ENCODE measurements at places on chromosomes 6 and 20.

DNA sequence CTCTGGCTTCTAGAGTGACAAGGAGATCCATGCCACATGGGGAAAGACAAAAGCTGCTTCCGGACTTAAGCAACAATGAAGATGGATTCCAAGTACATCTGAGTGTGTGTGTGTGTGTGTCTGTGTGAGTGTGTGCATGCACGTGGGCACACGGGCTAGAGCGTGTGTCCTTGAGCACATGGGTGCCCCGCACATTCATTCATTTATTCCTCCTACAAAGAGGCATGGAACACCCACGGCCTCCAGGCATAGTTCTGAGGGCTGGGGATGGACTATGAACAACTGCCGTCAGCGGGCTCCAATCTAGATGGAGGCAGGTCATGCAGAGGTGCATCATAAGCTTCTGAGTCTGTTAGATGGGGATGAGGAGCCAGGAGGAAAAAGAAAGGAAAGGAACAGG lies 49.1 kb downstream of the GRM4 start:
- no peak for DNase-seq

GRCh38 chr6:57434944-57435343 lies 117.5 kb downstream of the PRIM2 start:
- no peak for DNase-seq

- no peak for DNase-seq
Observed at GRCh38 chr6:139327038-139327437, 35.2 kb upstream of the TXLNB start.

GRCh38 chr6:155040154-155040553 lies 45.0 kb downstream of the TIAM2 start:
- no peak for DNase-seq

DNA sequence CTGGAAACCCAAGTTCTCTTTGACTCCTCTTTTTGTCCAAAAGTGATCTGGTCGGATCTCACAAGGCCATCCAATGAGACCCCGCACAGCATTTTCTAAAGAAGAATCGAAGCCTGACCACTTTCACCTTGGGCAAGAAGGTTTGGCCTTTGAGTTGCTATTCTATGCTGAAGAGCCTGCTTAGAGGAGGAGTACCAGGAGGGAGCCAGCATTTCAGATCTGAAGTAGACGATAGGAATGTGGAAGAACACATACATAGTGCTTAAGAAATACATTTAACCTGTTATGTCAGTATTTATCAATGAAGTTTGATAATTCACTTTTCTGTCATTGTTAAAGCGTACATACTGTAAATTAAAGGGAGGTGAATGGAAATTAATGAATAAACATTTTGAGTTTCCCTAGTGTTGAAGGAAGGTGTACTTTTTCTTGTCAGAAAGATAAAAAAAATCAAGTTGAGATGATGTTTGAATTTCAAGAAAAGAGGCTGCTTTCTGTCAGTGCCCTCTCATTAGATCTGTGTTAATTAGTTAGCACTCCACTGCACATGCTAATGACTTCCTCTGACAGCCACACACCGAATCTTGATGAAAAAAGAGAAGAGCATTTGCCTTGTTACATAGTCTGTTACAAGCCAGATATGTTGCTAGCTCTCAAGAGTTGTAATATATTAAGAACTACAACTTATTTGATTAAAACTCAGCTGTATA lies 10.9 kb upstream of the TDRD6 start:
- no peak for DNase-seq

DNA sequence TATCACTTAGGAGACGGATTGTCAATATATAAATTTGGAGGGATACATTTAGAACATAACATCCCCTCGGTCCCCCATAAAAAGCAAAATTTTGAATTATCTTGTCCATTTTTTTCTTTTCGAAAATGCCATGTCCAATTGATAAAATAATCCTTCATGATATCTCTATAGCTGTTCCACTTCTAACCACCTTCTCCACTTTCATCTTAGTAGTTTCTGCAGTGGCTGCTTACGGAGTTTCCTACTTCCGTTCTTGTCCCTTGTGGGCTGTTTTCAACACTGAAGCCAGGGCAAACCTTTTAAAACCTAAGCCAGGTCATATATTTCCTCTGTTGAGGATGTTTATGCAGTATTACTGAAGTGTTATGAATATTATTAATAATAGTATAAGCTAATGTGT lies 37.9 kb downstream of the KCNQ5 start:
- DNase-seq = no peak

GRCh38 chr20:40710603-40711002 lies 21.6 kb upstream of the MAFB start:
- no peak for DNase-seq

GRCh38 chr6:35140639-35141006 lies 516 bp downstream of the TCP11 start:
- DNase-seq = no peak

- no peak for DNase-seq
Observed at GRCh38 chr6:161001421-161001820, 9.9 kb downstream of the MAP3K4 start.

GRCh38 chr20:15859061-15859460 lies 714.2 kb downstream of the KIF16B start:
- DNase-seq = no peak

DNA sequence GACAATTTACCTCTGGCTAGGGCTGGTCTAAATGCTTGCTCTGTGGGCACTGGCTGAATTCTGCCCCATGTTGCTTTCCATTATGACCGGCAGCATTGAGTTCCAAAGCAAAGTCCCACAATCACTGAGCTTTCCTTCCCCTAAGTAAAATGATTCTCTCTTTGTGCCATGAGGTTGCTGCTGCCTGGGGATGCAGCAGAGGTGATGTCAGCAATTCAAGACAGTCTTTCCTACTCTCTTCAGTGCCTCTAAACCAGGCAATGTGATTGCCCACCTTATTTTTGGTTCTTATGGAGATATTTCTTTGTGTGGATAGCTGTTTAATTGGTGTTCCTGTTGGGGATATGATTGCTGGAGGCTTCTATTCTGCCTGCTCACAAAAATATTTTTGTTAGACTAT lies 1043.9 kb upstream of the EPHA7 start:
- DNase-seq = no peak

- no peak for DNase-seq
Observed at GRCh38 chr6:116278481-116278829, 1.3 kb downstream of the TSPYL1 start.

DNA sequence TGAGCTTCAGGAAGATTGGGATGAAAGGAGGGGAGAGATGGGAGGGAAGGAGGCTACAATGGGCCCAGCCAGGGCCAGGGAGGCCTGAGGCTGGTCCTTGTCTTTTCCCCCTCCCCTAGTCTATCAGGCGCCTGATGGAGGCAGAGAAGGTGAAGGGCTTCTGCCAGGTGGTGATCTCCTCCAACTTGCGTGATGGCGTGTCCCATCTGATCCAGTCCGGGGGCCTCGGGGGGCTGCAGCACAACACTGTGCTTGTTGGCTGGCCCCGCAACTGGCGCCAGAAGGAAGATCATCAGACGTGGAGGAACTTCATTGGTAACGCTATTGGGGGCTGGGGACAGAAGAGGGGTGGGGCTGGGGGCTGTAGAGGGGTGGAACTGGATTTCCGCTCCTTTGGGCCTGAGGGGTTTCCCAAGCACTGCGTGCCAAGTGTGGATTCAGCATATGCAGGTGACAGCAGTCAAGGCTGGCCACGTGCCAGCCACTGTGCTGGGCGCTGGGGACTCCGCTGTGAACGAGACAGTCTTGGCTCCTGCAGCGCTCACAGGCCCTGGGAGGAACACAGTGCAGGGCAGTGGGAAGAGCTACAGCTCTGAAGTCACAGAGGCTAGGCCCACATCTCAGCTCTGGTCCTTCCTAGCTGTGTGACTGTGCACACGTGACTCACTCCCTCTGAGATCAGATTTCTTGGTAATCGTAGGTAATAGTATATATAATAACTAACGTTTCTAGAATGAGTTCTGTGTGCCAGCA lies 22.7 kb downstream of the SLC12A5 start:
- DNase-seq = no peak

DNA sequence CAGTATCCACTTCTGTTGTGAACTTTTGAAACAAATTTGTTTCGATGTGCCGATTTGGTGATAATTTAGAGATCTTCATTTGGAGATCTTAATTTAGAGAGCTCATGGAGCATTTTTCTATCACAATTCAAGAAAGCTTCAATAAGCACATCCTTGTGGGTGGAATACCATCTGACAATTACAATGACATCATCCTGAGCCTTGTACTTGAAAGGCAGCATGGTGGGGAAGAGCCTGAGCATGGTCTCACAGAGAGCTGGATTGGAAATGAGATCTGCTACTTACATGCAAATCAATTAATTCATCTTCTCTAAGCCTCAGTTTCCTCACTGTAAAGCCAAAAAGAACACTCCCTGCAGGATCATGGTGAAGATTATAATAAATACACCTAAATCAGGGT lies 75.9 kb downstream of the FRK start:
- DNase-seq = no peak

DNA sequence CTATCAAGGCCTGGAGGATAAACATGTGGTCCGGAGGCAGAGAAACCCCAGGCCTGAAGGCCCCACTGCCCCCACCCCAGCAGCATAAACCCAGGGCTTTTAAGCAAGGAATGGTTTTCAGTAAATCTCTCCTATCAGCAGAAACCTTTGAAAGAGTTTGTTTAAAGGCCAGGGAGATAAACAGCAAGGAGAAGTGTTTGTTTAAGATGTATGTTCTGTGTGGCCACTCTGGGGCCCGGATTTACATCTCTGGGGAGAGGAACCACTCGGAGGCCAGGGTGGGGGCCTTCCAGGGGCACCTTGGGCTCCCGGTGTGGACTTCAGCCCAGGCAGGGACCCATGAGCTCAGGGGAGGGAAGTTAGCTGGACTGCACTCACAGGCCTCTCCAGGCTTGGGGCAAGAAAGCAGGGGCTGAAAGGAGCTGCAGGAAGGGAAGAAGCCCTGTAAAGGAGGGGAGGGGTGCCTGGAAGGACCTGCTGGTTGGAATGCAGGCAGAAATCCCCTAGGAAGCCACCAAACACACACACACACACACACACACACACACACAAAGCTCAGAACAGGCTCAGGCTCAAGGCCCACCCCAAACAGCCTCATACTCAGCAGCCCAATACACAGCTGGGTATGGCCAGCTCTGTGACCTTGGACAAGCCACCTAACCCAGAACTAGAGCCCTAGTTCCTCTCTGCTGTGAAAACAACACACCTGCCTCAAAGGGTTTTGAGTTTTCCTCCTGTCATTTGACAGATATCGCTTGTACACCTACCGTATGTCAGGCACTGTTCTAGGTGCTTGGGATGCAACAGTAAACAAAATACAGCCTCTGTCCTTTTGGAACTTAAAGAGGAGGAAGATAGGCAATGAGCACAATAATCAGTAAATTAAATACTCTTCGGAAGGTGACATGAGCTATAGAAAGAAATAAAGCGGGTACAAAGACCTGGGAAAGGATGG lies 26.2 kb upstream of the FOXP4 start:
- DNase-seq = no peak

DNA sequence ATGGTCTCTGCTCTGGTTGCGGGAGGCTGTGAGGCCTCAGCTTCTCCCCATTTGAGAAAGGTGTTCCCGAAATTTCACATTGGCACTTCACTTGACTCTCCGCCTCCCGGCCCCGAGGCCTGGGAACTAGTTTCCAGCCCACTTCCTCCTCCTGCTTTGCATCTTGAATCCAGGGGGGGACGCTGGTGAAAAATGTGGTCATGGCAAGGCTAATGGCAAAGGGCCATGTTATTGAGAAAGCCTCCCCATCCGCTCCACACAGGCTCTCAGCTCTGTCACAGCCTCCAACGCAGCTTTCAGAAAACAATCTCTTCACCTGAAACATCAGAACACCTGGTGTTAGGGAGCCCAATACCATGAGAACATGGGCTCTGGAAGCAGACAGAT lies 5.6 kb downstream of the PLAGL2 start:
- DNase-seq = no peak

GRCh38 chr20:57388953-57389694 lies 2.1 kb upstream of the RBM38 start:
- DNase-seq = peak; percentile 79

- no peak for DNase-seq
Observed at GRCh38 chr6:113907102-113907815, 50.1 kb downstream of the MARCKS start.

GRCh38 chr6:134529921-134530320 lies 212.0 kb upstream of the SGK1 start:
- DNase-seq = no peak

DNA sequence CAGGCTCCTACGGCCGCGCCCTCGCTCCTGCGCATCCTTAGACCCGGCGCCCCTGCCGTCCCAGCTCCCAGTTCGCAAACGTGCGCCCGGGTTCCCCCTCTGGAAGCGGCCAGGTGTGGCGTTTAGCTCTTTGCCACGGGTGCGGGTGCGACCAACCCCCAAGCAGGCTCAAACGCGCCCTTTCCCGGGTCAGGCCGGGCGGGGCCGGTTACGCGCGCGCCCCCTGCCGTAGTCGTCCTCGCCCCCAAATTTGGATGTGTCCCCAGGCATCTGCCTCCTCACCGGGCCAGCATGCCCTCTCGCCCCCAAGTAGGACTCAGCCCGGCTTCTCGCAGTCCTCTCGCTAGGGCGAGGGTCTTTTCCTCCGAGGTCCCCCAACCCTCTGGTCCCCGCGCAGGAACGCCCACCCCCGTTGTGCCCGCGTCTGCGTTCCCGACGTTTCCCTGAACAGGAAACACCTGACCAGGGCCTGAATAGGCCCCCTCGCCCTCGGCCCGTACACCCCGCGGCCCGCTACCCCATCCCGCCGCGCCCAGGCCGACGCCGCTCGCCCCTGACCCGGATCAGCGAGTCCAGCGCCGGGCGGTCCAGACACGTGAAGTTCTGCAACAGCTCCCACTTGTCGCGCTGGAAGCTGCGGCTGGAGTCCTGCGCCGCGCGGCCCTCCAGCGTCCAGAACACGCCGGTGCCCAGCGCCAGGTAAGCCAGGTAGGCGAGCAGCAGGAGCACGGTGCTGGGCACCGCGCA lies 520 bp downstream of the KCNK17 start:
- DNase-seq = no peak

DNA sequence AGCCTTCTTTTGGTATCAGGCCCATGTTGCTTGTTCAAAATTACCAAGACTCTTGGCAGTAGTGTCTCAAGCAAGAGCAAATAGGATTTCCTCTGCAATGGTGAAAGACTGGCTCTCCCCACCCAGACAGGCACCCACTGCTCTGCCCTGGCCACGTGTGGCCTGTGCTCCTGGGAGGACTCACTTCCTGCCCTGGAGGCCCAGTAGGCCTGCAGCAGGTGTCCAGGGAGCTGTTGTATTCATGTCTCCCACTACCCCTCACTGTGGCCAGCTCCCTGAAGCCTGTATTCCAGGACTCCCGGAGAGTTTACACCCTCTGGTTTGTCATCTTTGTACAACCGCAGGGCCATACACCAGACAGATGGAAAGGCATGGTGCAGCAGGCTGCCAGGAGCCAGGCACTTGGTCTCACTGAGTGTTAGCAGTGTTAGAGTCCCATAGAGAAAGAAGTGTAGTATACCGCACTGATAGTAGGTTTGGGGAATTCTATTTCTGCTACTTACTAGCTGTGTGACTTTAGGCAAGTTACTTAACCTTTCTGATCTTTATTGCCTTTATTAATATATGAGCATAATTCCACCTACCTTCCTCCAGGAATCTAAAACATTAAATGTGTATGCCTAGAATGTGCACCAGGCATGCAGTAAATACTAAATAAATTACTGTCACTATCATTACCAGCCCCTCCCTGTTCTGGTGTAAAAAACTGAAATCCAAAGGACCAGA lies 159.7 kb downstream of the TMEM242 start:
- no peak for DNase-seq

Measured in left hindlimb (tissue), 1 donor.